ENCODE measurements at places on chromosomes 4 and X. TPM values are rescaled to one million over a fixed set of nuclear protein-coding genes. Genes with fewer than 3 reads are reported as not detected.

The RAB33A gene
- total RNA-seq: not detected

The TEX13B gene
- total RNA-seq: not detected

The NLRP2B gene
- total RNA-seq: not detected

The RAB40A gene
- not detected for total RNA-seq

The PRICKLE3 gene
- 15.1 TPM for total RNA-seq

The ASB12 gene
- total RNA-seq: 0.67 TPM

The NHS gene
- 1.9 TPM for total RNA-seq

The MAGEE2 gene
- not detected for total RNA-seq

The MAGEA9B gene
- not detected for total RNA-seq

The IL21 gene
- total RNA-seq: not detected

The GATA1 gene
- not detected for total RNA-seq

The PPP4R3C gene
- total RNA-seq: not detected

The SPANXC gene
- not detected for total RNA-seq

The MTMR8 gene
- 9.2 TPM for total RNA-seq

The CITED1 gene
- 0.67 TPM for total RNA-seq

The APLN gene
- total RNA-seq: 0.40 TPM

The ABCD1 gene
- 15.9 TPM for total RNA-seq

The TEX13C gene
- not detected for total RNA-seq

The STK26 gene
- total RNA-seq: 10.8 TPM

All from left colon (tissue), 2 donors.